ENCODE measurements at places on chromosomes 6 and 20. TPM values are rescaled to one million over a fixed set of nuclear protein-coding genes. Genes with fewer than 3 reads are reported as not detected.

- no peak for DNase-seq
Observed at GRCh38 chr6:83597051-83597450, 84.7 kb downstream of the PRSS35 start.

DNA sequence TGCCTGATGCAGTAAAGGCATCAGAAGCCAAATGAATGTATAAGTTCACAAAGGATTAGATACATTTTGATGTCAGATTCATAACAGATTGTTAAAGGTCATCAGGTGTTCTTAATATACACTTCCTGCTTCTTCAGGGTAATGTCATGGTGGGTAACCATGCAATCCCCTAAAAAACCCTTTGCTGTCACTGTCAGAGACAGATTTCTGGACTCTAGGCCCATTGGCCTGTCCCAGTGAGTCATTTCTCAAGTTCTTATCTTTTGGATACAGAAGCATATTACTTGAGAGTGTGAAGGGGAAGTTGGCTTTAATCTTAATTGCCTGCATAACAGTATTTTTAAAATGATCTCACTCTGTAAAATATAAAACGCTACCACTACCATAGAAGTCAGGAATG is 895.6 kb upstream of the MAP3K7 start:
- DNase-seq, result no peak

DNA sequence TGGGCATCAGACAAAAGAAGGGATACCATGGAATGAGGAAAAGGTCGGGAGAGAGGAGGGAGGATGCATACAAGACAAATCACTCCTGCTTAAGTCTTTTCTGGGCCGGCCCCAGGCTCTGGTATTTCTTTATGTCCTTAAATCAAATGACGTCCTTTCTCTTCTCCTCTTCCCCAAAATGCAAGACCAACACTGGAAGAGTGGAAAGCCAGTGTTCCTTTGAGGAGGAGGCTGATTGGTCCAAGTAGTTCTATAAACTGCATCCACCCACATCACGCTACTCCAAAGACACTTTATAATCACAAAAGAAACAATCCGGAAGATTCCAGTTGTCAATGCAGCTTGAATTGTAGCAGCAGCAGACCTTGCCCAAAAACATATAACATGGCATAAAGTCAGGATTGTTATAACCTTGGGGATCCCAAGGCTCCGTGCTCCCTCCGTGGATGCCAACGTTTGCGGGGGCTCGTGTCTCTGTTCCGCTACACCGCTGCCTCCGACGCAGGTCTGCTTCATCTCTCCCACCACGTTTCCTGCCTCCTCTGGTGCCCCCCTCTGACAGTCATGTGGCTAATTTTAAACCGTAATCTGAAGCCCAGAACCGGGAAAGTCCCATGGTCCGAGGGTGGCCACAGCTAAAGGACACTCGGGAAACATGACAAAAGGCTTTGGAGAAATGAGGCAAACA is 47.1 kb downstream of the MCUR1 start:
- peak; percentile 48 for DNase-seq

- DNase-seq, result no peak
Observed at GRCh38 chr20:12740647-12741046, 268.1 kb upstream of the SPTLC3 start.

DNA sequence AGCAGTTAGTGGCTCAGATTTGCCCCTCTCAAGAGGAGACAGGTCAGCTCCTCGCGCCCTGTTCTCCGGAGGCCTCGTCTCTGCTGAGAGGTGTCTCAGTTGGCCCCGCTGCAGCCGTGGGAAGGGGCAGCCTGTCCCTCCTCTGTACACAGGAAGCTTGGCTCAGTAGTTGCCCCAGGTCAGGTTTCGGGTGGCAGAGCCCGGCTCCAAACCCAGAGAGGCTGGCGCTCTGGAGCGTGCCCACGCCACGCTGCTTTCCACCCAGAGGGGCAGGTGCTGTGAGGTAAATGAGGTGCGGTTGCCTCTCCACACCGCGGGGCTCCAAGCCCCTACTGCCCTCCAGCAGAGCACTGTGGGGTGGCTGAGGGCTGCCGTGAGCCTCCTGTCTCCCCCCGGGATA is 16.0 kb downstream of the DYNLT1 start:
- no peak for DNase-seq

DNA sequence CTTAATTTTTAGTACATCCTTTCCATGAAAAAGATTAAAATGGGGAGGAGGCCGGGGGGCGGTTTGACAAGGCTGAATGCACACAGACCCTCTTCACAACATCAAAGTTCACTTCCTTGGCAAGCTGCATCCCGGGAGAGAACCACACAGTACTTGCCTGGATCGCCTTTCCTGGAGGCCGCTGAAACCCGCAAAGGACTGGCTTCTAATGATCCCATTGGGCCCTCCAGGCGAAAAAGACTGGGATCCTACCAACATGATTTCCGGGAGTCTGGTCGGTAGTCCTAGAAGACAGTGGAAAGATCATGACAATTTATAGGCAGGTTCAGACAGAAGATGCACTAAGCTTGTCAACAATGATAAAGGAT is 60.2 kb downstream of the RIPOR2 start:
- DNase-seq, result no peak

- no peak for DNase-seq
Observed at GRCh38 chr6:147774856-147775255, 266.4 kb downstream of the SAMD5 start.

DNA sequence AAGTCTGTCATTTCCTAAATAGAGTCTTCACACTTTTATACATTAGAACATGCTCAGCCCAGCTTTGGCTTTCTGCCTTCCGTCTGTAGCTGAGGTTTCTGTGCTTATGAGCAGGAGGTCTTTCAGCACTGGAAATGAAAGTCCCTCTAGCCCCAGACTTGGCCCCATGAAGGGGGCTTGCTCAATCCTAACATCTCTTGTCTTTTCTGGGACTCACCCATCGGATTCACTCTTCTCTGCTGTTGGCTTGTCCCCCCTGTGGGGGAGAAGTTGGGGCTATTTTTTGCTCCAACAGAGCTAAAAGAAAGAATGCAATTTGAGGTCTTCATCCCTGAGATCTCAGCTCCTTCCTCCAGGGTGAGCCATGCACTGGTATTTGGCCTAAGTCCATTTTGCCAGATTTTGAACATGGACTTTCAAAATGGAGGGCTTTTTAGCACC is 177.7 kb downstream of the MRPL14 start:
- no peak for DNase-seq

GRCh38 chr20:57410398-57410920 is 19.3 kb downstream of the RBM38 start:
- DNase-seq, result no peak

- DNase-seq, result peak; percentile 46
Observed at GRCh38 chr6:53066077-53066417, 843 bp downstream of the FBXO9 start.

DNA sequence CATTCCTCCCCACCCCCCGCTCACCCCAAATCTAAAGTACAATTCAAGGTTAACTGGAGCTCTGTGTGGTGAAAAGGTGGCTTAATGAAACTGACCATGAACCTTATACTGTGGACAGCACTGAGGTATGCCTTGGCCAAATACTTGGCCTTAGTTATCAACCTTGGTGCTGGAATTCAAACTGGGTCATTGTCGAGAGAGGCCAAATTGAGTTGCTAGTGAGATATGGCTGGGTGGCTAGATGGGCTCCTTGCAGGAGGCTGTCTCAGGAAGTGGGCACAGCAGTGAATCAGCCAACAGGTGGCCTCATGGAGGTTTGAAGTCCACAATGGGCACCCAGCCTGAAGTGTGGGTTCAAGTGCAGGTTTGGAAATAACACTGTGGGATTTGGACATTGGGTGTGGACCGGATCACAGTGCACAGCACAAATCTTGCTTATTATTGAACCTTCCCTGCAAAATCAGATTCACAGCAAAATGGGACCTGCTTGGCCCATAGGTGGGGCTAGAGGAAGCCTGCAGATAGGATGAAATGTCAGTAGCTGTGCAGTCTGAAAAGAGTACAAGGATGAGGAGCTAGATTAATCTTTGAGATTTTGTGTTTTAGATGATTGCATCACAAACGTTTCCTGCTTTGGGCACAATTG is 5.6 kb upstream of the BTBD3 start:
- DNase-seq, result no peak

DNA sequence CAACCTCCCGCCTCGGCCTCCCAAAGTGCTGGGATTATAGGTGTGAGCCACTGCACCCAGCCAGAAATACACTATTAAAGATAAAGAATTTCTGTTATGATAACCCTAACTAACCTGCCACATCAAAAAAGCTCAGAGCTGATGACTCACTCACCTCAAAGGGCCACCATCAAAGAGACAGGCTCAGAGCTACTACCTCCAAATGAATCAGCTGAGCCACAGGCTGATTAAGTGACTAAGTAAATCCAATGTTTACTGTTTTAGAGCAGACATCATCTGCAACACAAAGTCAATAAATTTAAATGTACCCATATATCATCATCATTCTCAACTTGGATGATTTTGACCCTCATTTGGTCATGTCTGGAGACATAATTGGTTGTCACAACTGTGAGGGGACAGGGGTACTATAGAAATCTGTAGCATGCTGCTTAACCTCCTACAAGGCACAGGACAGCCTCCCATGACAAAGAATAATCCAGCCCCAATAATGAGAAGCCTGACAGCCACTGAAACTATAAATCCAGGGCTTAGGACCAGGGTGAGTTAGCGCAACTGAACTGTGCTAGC is 106.5 kb downstream of the ATP9A start:
- DNase-seq, result peak; percentile 53

DNA sequence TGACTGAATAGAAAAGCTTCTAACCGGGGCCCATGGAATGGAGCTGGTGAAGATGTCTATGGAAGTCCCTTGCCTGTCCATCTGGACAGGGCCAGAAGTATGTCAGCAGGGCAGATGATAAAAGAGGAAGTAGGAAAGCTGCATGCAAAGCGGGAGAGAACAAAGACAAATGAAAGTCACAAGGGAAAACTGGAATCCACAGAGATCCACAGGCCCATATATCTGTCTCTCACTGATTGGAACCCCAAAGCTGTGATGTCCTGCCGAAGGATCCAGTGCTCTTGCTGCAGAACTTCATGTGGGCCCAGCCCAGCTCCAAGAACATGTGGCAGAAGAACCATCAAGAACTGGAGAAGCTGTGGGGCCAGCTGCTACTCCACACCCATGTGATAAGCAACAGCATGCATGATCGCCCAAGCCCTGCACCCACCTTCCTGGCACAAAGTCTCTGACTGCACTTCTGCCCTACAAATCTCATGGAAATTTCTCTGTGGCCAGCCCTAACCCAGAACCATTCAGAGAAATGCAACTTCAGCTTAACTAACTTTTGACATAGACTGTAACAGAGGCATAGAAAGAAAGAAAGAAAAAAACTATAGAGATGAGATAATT is 716.0 kb downstream of the KIF16B start:
- DNase-seq, result no peak

DNA sequence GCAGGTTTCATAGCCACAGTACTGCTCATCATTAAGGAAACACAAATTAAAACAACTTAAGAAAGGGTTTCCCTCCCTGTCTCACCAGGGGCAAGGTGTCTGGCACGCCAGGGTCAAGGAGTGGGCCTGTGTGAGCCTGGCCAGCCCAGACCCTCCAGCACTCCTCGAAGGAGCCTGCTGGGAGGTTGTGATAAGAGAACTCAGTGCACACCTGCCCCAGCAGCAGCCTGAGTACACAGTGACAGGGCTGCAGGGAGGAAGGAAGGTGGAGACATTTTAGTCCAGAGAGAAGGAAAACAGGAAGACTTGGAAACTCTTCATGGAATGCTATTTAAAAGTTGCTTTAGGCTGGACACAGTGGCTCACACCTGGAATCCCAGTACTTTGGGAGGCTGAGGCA is 14.1 kb downstream of the NINL start:
- no peak for DNase-seq

- no peak for DNase-seq
Observed at GRCh38 chr20:3208786-3209256, 477 bp upstream of the ITPA start.

The DEFB119 gene
- total RNA-seq, result not detected

The NTSR1 gene
- not detected for total RNA-seq

The PRR18 gene
- total RNA-seq, result not detected

The MUC21 gene
- total RNA-seq, result not detected

The BPIFB1 gene
- total RNA-seq, result not detected

The LGSN gene
- not detected for total RNA-seq
